Cortex of kidney (tissue), 1 donor: ENCODE measurements at places on chromosomes 13 and 19.

DNA sequence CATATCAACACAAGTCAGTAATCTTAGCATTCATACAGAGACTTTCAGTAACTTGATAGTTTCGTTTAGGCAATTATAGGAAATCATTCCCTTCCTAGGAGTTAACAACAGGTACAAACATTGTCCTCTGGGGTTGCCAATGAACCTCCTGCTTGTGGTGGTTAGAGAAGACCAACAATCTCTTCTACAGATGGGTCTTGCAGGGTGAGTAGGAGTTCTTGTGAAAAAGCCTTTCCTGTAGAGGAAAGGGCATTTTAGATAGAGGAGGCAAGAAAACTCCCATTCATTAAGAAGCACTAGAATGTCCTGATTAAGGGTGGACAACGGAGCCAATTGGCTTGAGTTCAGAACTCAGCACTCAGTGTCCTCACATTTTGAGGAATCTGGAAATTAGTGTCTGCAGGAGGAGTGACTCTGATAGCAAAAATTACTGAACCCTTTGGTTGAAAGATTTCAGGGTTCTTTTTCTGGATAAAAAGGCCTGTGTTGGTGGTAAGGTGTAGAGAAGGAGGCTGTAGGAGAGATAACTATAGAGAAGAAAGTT is 4.2 kb downstream of the WDFY2 start:
- DNase-seq, result no peak

GRCh38 chr19:5663904-5664303 is 16.4 kb downstream of the MICOS13 start:
- no peak for DNase-seq

DNA sequence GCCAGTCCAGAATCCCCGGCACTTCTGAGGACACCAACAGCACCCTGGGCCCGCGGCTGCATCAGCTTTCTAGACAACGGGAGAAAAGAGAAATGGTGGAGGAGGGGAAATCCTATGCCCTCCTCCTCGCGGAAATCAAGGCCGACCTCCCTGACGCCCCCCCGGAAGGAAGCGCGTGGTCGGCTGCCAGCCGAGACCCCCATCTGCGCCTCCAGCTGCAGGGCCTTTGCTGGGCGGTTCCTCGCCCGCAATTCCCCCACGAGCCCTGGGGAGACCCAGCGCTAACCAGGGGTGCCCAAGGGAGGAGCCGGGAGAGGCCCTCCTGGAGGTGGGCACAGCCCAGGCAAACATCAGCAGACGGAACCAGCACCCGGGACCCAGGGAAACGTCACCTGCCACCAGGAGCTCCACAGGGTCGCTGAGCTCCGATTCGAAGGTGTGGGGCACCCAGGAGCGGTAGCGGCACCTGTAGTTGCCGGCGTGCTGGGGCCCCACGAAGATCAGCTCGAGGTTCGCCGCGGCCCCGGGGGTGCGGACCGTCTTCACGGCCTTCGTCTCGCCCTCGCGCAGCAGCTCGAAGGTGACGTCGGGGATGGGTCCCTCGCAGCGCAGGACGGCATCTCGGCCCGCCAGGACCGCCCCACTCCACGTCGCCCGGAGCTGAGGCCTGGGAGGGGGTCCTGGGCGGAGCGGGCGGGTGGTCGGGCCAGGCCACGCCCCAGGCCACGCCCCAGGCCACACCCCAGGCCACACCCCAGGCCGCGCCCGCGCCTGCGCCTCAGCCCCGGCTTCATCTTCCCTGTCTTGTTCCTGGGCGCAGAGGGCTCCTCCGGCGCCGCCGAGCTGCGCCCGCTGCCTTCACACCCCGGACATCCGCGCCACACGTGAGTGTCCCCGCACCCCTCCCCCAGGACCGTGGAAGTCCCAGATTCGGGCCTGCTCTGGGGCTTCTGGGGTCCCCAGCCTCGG is 6.0 kb downstream of the A1BG start:
- DNase-seq, result no peak

- DNase-seq, result no peak
Observed at GRCh38 chr13:111626371-111627305, 306.2 kb downstream of the TEX29 start.

- DNase-seq, result no peak
Observed at GRCh38 chr13:46668931-46669525, 116.1 kb downstream of the LRCH1 start.

- DNase-seq, result no peak
Observed at GRCh38 chr19:27774827-27775226, 1438.1 kb downstream of the UQCRFS1 start.

GRCh38 chr13:51162701-51163100 is 51.6 kb upstream of the C13orf42 start:
- DNase-seq, result no peak

GRCh38 chr19:16566161-16566560 is 6.1 kb downstream of the SLC35E1 start:
- DNase-seq, result no peak

DNA sequence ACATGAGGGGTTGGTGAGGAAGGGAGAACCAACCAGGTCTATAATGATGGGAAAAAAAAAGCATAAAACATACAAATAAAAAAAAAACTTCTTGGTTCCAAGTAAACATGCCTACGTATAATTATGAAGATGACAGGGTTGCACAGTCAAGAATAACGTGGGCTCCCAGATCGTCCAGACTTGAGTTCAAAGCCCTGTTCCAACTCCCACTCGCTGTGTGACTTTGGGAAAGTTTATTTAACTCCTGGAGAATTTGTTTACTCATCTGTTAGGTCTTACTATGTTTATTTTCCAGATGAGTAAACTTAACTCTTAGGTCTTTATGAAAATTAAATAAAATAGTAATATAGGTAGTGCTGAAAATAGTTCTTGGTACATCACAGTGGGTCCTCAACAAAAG is 13.8 kb downstream of the STARD13 start:
- DNase-seq, result no peak

GRCh38 chr19:57452307-57452706 is 4.6 kb downstream of the VN1R1 start:
- DNase-seq, result no peak

DNA sequence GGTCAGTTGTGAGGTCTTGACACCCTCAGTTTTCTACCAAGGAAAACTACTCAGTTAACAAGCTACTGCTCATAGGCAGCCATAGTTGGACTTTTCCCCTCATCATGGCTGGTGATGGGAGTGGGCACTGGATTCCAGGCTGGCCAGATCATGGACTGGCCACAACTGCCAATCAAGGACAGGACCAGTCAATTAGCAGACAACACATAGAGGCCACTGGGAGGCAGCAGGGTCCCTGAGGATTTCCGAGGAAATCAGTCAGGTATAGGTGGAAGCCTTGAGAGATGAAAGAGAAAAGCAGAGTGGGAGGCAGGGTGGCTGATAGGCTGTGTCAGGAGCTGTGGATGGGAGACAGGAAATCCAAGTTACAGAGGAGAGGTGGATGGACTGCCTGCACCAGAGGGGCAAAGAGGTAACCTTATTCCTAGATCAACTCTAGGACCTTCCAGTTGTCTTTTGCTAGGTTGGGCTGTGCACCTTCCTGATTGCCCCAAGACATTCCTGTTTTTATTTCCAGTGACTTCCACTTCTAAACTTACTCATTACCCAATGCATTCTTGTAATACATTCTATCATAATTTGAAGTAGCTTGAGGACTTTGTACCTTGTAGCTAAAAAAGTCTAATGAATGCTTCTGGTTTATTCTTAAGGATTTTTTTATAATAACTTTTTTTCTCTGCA is 361.8 kb downstream of the KCNRG start:
- DNase-seq, result no peak

- DNase-seq, result no peak
Observed at GRCh38 chr13:51396352-51396751, 56.5 kb downstream of the INTS6 start.

- no peak for DNase-seq
Observed at GRCh38 chr13:30108216-30108912, 199.0 kb downstream of the KATNAL1 start.

DNA sequence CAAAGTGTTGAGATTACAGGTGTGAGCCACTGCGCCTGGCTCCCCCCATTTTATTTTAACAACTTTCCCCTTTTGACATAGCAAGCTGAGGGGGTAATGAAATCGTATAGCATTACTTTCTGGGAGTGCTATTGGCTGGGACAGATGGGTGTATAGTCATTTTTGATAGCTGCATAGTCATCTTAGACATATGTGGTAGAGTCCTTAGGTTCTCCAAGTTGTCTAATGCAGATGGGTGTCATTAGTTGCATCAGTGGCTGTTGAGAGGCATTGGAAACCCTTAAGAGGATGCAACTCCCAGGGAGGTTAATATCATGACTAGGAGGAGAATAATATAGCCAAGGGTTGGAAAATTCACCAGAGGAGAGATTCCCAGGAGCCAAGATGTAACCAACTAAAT is 28.6 kb upstream of the PNMA8B start:
- DNase-seq, result no peak

- no peak for DNase-seq
Observed at GRCh38 chr19:30123119-30123518, 181.1 kb downstream of the URI1 start.

- DNase-seq, result no peak
Observed at GRCh38 chr13:26784704-26785639, 24.4 kb upstream of the GPR12 start.

DNA sequence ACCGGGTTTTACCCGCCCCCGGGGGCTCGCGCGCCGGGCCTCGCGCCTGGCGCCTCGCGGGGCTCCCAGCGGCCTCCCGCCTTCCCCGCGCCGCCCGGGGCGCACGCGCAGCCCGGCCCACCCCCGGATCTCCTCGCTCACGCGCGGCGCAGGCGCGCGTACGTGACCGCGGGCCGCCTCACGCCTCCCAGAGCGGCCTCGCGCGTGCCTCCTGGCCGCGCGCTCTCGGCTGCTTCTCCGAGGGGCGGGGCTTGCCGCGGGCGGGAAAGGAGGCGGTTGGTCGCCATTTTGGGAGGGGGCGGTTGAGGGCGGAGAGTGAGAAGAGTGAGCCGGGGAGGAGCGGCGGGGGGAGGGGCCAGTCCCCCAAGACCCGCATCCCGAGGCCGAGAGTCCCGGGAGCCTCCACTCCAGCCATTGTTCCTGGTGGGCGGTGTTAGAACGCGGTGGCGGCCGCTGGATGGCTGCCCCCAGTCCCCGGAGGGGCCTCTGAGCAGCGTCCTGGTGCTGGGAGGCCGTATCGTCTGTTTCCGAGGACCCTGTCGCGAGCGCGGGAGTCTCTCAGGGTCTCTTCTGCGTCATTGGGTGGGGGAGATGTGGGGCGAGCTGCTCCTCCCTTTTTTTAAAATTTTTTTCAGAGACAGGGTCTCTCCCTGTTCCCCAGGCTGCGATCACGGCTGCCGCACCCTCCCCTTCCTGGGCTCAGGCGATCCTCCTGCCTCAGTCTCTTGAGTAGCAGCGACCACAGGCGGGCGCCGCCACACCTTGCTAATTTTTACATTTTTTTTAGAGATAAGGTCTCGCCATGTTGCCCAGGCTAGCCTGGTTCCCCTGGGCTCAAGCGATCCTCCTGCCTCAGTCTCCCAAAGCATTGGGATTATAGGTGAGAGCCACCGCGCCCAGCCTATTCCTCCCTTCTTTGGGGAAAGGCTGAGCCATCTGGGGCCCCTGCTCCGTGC is at the start of gene ZNF541:
TSS of gene ZNF541 (minus strand) at position 78 of the 956 bp plus-strand sequence. CDS start 17,292 bp downstream, outside the sequence.
- DNase-seq, result no peak

GRCh38 chr19:13073263-13073662 is 29.4 kb downstream of the LYL1 start:
- DNase-seq, result no peak

GRCh38 chr13:83216479-83217245 is 665.6 kb downstream of the SLITRK1 start:
- DNase-seq, result no peak

GRCh38 chr13:72839831-72840426 is 58.0 kb downstream of the PIBF1 start:
- no peak for DNase-seq

DNA sequence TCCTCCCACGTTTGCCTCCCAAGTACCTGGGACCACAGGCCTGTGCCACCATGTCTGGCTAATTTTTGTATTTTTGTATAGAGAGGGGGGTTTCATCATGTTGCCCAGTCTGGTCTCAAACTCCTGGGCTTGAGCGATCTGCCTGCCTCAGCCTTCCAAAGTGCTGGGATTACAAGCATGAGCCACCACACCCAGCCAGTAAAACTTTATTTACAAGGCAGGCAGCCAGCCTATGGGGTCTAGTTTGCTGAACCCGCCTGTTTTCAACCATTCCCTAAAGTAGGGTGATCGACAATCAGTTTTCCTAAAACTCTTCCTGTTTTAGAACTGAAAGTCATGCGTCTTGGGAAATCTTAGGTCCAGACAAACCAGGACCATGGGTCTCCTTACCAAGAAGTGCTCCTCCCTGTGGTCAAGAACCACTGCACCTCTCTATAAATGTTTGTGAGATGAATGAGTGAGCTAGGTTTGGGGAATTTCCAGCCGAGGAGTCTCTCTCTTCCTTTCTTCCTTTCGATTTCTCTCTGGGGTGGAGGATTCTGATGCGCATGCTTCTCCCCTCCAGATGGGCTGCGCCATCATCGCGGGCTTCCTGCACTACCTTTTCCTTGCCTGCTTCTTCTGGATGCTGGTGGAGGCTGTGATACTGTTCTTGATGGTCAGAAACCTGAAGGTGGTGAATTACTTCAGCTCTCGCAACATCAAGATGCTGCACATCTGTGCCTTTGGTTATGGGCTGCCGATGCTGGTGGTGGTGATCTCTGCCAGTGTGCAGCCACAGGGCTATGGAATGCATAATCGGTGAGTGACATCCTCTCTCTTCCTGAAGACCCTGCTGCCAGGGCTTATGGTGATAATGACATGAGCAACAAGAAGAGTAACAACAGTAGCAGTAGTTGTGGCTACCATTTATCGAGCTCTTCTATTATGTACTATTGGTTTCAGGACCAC is 38.7 kb downstream of the ADGRE1 start:
- DNase-seq, result no peak

DNA sequence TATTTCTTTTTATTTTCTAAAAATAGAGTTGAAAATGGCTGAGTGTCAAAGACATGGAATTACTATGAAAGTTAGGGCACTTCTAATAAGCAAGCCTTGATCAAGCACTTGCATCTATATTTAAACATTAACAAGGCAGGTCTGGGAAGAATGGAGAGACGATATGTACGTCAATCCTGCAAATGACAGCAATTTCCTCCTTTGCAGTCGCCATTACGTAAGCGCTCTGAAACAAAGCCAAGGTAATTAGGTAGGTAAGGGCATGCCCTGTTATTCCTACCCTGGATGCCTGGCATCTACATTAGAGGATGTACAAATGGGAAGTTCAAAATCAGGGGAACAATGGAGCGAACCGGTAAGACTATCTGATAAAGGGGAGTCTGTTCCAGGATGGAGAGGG is 664.0 kb upstream of the ARGLU1 start:
- DNase-seq, result no peak

- DNase-seq, result no peak
Observed at GRCh38 chr19:3062165-3063105, at the start of gene TLE5. Gene TLE5 (minus strand): TSS chr19:3062495. CDS start chr19:3062200, 295 bp downstream.

- no peak for DNase-seq
Observed at GRCh38 chr19:51010066-51010795, 8.8 kb upstream of the KLK8 start.

GRCh38 chr13:46675016-46675415 is 121.9 kb downstream of the ESD start:
- DNase-seq, result no peak
